GM12892 (cell line): ENCODE measurements at places on chromosomes 16 and 17.

GRCh38 chr17:32486111-32486700 lies 587 bp upstream of the CDK5R1 start:
- DNase-seq, result peak; percentile 72

DNA sequence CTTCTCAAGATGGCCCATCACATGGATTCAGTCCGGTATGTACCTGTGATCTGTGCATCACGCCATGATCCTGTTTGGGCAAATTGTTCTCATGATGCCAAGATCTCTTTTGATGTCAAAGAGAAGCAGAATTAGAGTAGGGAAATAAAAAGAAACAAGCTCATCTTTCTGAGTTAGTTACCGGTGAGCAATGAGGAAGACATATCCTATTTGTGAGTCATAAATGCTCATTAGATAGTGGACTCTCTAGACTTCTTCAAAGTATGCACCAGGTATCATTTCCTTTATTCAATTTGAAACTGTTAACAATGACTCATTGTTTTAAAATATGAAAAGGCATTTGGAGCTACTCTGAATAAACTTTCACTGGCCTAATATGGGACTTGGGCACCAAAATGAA lies 8.0 kb upstream of the KRTAP4-12 start:
- DNase-seq, result no peak

DNA sequence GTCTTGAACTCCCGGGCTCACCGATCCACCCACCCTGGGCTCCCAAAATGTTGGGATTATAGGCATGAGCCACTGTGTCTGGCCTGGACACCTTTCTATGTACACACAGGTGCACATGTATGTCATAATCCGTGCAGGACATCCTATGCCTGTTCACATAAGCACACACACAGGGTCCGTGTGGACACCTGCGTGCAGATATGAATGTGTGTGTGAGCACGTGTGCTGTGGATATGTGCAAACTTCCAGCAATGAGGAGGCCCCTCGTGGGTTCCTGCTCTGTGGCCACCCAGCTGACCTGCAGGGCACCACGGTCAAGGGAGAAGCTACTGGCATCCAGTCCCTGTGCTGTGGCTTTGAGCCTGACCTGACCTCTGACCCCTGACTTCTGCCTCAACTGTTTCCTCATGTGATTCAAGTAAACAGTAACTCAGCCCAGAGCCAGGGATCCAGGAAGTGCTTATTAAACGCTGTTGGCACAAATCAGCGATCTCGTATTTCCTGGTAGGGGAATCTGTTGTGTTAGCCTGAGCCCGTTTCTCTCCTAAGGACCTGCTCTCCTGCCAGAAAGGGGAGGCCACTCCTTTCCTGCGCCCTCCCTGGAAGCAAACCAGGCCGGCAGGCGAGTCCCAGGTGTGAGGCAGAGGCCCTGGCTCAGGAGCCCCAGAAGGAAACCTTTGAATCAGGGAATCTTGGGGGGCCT lies 6.5 kb downstream of the CPNE7 start:
- DNase-seq, result no peak

DNA sequence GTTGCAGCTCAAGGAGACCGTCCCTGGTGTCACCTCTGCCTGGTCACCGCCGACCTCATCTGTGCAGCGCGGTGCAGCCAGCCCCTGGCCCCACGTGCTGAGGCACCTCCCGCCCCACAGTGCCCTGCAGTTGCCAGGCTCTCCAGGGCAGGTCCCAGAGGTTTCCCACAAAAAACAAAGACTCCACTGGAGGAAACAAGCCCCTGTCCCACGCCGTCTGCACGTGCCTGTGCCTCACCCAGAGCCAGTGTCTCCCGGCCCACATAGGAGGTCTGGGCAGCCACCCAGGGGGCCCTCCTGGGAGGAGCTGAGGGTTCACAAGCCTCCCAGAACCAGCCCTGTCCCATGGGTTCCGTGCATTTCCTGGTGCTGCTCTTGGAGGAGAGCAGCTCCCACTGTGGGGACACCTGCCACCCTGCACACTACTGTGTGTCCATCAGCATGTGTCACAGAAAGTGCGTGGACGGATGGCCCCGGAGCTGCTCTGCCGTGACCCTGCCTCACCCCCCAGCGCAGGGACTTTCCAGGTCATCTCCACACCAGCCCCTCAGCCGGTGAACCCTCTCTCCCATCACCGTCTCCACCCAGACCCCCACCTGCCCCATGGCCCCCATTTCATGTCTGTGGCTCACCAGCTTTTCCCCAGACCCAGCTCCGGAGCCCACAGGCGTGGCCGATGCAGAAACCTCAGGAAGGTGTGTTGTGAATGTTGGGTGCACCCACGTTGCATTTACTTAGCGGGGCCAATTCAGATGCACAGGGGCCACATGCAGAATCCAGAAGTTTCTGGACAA lies 17.0 kb upstream of the CDH15 start:
- DNase-seq, result no peak

- DNase-seq, result no peak
Observed at GRCh38 chr17:59355030-59355701, 23.7 kb downstream of the YPEL2 start.

DNA sequence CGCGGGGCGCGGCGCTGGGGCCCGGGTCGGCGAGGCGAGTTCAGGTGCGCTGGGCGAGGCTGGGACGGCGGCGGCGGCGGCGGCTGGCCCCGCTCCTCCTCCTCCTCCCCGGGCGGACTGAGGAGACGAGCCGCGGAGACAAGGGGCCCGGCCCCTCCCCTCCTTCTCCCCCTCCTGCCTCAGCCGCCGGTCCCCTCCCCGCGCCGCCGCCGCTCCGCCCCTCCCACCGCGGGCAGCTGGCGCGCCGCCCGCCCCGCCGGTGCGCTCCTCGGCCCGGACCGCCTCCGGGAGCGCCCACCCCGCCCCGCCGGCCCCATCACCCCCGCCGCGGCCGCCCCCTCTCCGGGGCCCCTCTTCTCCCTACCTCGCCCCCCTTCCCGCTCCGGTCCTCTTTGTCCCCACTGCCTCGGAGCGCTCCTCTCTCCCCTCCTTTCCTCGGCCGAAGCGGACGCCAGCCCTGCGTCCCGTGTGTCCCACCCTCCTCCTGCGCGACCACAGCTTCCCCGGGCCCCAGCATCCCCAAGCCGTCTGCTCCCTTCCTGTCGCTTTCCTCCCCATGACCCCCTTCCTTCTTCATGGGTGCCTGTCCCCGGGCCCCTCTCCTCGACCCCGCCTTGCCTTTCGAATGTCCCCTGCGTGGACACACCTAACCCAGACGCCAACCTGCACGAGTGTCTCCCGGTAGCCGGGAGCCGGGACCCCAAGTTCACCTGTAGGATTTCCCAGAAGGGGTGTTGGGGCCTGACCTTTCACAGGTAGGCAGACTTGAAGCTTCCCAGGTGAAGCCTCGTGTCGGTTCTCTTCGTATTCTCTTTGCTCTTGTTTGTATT lies at the start of gene TOX3:
Gene TOX3, minus strand, starts transcription at position 140 of the 830 bp plus-strand sequence. CDS start 420 bp downstream, outside the sequence.
- no peak for DNase-seq

GRCh38 chr16:84059946-84060901 lies 17.6 kb upstream of the SLC38A8 start:
- DNase-seq, result no peak

- no peak for DNase-seq
Observed at GRCh38 chr17:76354747-76355310, 1.1 kb upstream of the PRPSAP1 start.

GRCh38 chr17:78357177-78357586 lies 2.7 kb downstream of the SOCS3 start:
- DNase-seq, result no peak
